Amniotic stem cell (primary cell): ENCODE measurements at places on chromosomes 1 and 21.
A peak's percentile ranks its signal among the peaks of the same experiment; 100 is the strongest.

GRCh38 chr1:98698625-98699024, 37.1 kb downstream of the SNX7 start:
- DNase-seq = no peak

DNA sequence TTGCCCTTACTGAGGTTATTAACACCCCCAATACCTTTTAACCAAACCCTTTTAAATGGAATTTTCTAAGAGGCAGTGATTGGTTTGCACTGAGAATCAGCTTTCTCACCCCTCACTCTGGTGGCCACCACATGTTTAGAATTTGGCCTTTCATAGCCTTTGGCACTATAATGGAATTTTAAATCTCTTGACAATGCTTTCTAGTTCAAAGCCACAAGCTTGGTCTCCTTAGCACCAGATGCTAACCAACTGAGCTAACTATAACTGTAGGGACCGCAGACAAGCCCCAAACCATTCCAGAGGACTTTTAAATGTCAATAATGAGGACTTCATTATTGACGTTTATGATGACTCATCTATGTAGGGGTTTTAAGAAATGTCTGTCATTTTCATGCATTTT, 238.7 kb upstream of the SNX7 start:
- no peak for DNase-seq

DNA sequence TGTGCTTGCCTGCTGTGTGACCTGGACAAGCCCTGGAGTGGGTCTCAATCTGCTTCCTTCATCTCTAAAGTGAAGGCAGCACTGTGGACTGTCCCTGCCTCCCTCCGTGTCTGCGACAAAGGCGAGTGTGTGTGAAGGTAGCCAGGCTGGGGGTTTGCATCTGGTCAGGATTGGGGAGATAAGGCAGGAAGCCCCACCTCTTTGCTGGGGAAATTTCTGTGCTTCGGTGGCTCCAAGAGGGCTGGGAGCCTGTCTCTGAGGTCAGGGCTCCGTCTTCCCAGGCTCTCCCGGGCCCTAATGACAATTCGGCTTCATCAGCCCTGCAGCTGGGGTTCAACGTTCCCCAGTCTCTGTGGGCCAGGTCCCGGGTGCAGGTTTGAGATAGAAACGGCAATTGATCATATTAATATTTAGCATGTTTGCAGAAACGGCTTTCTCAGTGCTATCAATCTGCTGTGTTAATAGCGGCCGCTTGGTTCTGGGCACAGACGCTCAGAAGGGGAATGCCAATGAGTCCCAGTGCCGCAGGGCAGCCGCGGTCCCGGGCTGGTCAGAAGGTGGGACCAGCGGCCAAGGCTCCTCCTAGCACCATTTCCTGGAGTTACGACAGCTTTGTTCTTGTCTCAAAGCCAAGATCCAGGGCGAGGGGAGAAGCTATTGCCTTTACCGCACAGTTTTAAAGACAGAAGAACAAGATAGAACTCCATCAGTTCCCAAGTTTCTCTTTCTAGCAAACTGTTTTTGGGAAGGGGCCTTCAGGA, 105.7 kb downstream of the PRDM16 start:
- DNase-seq = no peak

DNA sequence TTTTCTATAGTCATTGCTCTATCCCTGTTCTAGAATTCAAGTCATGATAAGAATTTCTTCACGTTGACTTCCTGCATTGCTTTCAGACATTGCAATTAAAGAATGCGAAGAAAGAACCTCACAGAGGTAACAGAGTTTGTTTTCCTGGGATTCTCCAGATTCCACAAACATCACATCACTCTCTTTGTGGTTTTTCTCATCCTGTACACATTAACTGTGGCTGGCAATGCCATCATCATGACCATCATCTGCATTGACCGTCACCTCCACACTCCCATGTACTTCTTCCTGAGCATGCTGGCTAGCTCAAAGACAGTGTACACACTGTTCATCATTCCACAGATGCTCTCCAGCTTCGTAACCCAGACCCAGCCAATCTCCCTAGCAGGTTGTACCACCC, 10.6 kb downstream of the APCS start:
- peak; percentile 77 for DNase-seq

DNA sequence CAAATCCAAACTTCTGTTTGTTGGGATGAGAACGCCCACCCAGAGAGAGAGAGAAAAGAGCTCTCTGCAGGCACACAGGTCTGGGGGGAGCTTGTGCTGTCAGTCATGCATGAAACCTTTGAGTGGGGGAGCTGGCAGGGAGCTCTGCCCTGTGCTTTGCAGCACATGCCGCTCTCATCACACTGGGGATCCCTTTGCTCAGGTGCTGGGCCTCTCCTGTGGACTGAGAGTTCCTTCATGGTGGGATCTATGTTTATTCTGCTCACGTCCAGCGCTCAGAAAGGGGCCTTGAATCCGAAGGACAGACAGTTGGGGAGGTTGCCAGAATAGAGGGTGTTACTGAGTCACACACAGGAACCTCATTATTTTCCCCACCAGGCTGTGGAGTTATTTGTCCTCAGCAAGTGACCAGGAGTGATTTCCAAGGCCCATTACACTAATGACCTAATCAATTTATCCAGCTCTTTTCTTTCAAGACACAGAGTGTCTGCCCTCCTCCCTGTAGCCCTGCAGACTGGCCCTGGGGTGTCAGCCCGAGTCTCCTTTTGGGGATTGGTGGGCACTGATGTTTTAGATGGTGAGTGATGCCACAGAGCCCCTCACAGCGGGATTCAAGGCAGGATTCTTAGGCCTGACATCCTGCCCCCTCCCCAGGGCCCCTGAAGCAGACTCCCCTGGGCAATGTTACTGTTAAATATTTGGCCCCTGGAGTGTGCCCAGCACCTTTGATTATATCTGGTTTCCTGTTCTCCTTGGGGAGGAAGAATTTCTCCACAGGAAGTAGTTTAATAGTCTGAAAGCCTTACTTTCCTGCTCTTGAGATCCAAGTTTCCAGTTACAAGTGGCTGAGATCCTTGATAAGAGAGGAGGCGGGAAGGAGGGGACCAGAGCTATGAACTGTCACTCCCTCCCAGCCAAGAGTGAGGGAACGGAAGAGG, 22.3 kb downstream of the MYBPH start:
- no peak for DNase-seq

DNA sequence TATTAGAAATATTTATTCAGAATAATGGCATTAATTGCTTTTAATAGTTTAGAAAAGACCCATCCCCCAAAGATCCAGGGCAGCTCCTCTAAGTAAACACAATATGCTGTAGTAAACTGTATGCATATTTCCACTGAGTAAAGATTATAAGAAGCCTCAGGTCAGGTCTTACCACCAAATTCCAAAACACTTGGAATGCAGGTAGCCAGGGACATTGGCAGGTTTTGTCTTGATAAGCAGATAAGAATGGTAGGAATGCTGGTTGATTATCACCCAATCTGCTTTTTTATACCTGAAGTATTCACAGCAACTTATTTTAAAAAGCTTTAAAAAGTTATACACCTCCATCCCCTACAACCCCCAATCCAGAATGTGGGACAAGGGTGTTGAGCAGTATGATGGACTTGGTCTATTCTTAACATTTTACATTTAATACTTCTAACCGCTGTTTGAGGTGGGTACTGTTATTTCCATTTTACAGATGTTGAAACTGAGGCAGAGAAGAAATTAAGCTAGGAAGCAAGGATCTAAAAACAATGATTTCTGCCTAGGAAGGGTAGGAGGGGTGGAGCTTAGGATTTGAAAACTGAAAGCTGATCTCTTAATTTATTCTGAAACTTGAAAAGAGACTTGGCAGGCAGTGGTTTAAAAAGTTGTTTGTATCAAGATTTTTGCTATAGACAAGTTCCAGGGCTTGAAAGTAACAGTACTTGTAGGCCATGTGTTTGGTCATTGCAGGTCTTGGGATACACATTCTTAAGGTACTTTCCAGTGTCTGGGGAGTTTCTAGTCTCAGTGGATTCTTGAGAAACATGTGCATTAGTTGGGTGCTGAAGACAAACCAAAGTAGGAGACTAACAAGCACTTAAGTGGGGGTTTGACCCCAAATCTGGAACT, 15.6 kb upstream of the THEM4 start:
- no peak for DNase-seq

DNA sequence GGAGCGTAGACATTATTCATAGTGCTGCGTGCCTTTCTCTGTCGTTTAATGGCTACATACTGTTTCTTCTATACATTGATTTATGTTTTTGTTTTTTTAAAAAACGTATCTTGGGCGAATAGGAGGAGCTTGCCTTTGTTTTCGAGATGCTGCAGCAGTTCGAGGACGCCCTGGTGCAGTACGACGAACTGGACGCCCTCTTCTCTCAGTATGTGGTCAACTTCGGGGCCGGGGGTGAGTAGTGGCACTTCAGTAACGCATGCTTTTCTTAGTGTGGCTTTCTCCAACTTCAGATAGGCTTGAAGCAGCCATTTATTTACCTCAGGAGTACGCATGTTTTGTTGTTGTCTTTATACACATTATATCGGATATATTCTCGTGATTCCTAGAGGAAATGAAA, 46.9 kb downstream of the TRAPPC10 start:
- no peak for DNase-seq

GRCh38 chr21:25489673-25490072, 117.6 kb downstream of the MRPL39 start:
- DNase-seq = no peak

- DNase-seq = peak; percentile 15
Observed at GRCh38 chr21:34743831-34744230, 75.0 kb downstream of the CLIC6 start.

- DNase-seq = no peak
Observed at GRCh38 chr1:29895201-29895600, 658.9 kb downstream of the PTPRU start.

DNA sequence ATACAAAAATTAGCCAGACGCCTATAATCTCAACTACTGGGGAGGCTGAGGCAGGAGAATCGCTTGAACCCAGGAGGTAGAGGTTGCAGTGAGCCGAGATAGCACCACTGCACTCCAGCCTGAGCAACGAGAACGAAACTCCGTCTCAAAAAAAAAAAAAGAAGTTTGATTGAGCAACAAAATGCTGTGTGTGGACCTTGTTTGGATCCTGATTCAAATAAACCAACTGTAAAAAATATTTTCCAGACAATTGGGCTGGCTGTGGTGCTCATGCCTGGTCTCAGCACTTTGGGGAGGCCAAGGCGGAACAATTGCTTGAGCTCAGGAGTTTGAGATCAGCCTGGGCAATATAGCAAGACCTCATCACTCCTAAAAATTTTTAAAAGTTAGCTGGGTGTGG, 16.8 kb downstream of the PTAFR start:
- no peak for DNase-seq

DNA sequence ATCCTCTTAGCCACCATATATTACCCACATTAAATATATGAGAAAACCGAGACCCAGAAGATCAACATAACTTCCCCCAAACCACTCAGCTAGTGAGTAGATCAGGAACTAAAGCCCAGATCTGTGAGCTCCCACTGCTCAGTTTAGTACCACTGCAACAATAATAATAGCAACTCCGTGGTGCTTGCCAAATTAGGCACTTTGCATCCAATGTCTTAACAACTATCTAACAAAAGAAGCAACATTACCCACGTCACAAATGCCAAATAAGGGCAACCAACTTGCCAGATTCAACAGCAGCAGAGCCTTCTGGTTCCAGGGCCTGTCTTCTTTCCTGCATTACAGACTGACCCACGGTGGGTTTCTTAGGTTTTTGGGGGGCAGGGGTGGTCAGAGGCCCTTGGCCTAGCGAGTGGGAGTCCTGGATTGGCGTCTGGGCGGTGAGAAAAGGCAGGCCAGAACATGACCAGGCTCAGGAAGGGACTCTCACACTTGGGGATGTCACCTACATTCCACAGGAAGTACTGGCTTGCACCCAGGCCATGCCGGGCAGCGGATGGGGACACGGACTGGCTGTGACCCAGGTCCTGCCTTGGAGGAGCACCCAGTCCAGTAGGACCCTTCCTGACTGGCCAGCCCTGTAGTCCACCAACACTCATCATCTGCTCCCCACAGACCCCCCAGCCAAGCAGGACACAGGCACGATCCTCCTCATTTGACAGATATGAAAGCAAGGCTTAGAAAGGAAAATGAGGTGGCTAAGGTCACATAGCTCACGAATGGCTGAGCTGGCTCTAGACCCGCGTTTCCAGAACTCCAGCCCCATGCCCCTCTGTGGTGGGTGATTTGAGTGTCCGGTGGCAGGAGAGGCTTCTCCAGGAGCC, 4.6 kb downstream of the HCRTR1 start:
- no peak for DNase-seq

DNA sequence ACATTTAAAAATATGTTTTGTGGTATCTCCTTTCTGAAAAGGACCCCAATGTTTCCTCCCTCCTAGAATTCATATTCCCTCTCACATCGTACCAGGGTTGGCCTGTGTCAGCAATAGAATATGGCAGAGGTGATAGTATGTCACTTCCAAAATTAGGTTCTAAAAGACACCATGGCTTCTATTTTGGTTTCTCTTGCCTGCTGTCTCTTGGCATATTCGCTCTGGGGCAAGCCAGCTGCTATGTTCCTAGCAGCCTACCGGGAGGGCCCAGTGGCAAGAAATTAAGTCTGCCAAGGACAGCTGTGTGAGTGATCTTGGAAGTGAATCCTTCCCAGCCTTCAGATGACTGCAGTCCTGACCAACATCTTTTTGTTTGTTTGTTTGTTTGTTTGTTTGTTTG, 92.9 kb upstream of the PPM1J start:
- DNase-seq = no peak

DNA sequence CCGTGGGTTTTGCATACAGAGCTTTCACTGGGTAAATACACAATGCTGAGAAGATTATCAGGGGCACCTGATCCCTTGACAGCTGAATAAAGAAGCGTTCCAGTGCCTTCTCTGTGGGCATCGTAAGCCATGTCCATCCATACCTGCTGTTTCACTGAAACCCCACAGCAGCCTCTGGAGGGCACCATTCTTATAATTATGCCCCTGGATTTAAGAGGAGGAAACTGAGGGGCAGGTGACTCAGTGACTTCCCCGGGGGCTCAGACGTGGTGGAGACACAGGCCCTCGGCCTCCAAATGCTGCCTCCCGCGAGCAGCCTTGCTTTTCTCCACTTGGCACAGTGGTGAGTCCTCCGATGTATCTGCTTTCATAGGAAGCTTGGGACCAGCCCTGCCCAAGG, 56.7 kb downstream of the B3GALT5 start:
- no peak for DNase-seq

DNA sequence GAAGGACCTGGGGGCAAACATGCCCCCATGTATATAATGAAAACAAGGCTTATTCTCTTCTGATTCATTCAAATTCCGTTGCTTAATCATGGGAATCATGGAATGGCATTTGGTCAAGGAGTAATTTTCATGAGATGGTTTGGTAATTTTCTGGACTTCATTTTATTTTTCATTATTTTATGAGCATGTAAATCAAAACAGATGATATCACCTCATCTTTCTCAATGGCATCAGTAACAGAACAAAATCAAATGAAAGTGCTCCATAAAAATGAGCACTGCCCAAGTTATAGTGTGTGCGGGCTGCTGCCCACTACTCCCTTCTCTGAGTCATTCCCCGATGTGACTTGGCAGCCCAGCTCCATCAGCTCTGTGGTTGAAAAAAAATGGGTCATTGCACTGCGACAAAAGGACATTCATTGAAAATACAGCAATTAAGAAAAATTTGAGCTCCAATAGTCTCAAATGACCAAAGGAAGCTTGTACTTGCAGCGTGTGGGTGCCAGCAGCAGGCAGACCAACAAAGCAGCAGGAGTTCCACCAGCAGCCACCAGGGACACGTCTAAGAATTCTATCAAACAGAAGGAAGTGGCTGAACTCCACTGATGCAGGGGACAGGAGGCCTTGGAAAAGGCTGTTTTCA, 84.3 kb upstream of the VAV3 start:
- DNase-seq = no peak
